Lower lobe of right lung (tissue), 2 donors: ENCODE measurements at places on chromosomes 7 and 10. TPM values are rescaled to one million over a fixed set of nuclear protein-coding genes. Genes with fewer than 3 reads are reported as not detected.

The ARMC3 gene
- 9.6 TPM for total RNA-seq

The AKR1C8 gene
- total RNA-seq, result 0.83 TPM

The OR9A2 gene
- not detected for total RNA-seq

The SORBS1 gene
- 58.2 TPM for total RNA-seq

The FFAR4 gene
- 13.7 TPM for total RNA-seq

The STAM gene
- total RNA-seq, result 30.3 TPM

The PDE1C gene
- 15.5 TPM for total RNA-seq
